ENCODE measurements at places on chromosomes 12 and 14. TPM values are rescaled to one million over a fixed set of nuclear protein-coding genes. Genes with fewer than 3 reads are reported as not detected.

GRCh38 chr12:58915634-58916033, 4.7 kb downstream of the LRIG3 start:
- peak overlapping the region; percentile 1 for H3K27ac ChIP-seq
- no peaks in the 10 kb centered on the region for H3K27me3 ChIP-seq
- no peak overlapping the region for H3K4me3 ChIP-seq
- H3K4me1 ChIP-seq: peaks cover 44% of the 10 kb centered on the region

DNA sequence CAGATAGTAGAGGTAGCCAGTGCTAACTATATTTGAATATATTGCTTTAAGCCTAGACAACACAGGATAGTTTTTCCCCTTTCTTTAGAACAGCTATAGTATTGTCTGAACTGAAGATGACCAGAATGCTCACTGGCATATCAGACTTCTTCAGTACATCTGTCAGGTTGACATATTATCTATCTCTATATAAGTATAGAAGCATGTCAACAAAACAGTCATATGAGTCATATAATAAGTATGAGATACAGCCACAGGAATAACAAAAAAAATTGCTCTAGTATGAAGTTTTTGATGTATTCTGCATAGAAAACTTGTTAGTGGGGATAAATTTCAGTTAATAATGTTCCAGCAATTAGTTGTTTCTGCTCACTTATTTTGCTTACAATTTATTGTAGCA, 767.7 kb downstream of the LRFN5 start:
- H3K27me3 ChIP-seq: no peaks in the 10 kb centered on the region
- no peaks in the 10 kb centered on the region for H3K4me1 ChIP-seq
- no peak overlapping the region for H3K27ac ChIP-seq

DNA sequence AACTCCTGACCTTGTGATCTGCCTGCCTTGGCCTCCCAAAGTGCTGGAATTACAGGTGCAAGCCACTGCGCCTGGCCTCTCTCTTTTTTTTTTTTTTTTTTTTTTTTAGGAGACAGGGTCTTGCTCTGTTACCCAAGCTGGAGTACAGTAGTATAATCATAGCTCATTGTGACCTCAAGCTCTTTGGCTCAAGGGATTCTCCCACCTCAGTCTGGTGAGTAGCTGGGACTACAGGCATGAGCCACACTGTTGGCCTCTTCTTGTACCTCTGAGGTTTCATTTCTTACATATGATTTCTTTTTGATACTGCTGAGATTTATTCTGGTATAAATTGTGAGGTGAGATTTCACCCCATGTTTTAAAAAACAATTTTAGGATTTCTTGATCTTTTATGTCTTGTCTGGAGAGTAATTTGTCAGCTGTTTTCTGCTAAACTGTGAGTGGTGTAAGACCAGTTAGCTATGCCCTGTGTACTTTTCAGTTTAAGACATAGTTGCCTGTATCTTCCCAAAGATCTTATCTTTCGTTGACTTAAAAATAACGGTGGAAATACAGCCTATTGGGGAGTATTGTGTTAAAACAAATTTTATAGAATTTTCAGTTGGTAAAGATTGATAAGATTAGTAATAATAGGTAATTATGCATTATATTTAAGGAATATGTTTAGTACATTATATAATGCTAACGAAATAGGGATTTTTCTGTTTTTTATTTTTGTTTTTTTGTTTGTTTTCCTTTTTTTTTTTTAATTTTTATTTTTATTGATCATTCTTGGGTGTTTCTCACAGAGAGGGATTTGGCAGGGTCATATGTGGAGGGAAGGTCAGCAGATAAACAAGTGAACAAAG, 31.7 kb downstream of the WDR20 start:
- no peak overlapping the region for H3K27ac ChIP-seq
- DNase-seq: no peak
- peaks cover 27% of the 10 kb centered on the region for H3K4me1 ChIP-seq
- no peak overlapping the region for H3K4me3 ChIP-seq
- no peaks in the 10 kb centered on the region for H3K27me3 ChIP-seq

Gene SLC7A7
- total RNA-seq: 16.6 TPM

DNA sequence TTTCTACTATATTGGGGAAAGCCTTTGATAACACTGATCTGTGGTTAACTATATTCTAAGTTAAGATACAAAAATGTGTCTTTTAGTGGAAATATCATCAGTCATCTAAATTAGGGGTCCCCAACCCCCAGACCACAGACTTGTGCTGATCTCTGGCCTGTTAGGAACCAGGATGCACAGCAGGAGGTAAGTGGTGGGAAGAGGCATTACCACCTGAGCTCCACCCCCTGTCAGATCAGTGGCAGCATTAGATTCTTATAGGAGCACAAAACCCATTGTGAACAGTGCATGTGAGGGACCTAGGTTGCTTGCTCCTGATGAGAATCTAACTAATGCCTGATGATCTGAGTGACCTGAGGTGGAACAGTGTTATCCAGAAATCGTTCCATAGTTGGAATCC, 28.3 kb upstream of the LIN7A start:
- H3K27ac ChIP-seq: no peak overlapping the region
- no peak overlapping the region for H3K4me3 ChIP-seq
- H3K27me3 ChIP-seq: no peaks in the 10 kb centered on the region
- H3K4me1 ChIP-seq: no peaks in the 10 kb centered on the region
- no peak for DNase-seq
- H3K36me3 ChIP-seq: no peaks in the 10 kb centered on the region

- H3K4me3 ChIP-seq: no peak overlapping the region
- no peaks in the 10 kb centered on the region for H3K27me3 ChIP-seq
- H3K27ac ChIP-seq: no peak overlapping the region
- DNase-seq: no peak
These were observed 20.3 kb downstream of the FBRSL1 start for GRCh38 chr12:132510111-132510724.

Gene ST8SIA1
- total RNA-seq: under 0.01 TPM

Gene GLT8D2
- total RNA-seq: 6.0 TPM

GRCh38 chr14:100662879-100663760, 63.6 kb upstream of the DLK1 start:
- no peak overlapping the region for H3K27ac ChIP-seq
- no peaks in the 10 kb centered on the region for H3K27me3 ChIP-seq
- H3K4me1 ChIP-seq: peaks cover 22% of the 10 kb centered on the region
- H3K4me3 ChIP-seq: no peak overlapping the region
- no peaks in the 10 kb centered on the region for H3K36me3 ChIP-seq
- DNase-seq: peak; percentile 69

Gene GPR68
- total RNA-seq: not detected

DNA sequence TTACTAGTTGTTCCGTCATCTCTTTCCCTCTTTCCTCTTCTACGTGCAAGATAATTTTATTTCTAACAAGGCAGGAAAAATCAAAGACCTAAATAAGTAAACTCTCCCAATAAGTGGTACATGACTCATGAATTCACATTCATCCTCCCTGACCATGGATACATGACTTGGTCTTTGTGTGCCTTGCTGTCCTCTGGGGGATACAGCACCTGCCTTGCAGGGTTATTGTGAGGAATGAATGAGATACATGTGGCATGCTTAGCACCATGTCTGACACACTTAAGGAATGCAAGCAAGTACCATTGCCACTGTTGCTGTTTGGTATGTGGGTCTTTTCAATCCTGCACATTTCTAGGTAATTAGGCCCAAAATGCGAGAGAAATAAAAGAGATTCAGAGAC, 208.4 kb downstream of the DPF3 start:
- H3K27me3 ChIP-seq: no peaks in the 10 kb centered on the region
- H3K36me3 ChIP-seq: no peaks in the 10 kb centered on the region
- H3K4me3 ChIP-seq: no peak overlapping the region
- no peak overlapping the region for H3K27ac ChIP-seq
- DNase-seq: no peak

DNA sequence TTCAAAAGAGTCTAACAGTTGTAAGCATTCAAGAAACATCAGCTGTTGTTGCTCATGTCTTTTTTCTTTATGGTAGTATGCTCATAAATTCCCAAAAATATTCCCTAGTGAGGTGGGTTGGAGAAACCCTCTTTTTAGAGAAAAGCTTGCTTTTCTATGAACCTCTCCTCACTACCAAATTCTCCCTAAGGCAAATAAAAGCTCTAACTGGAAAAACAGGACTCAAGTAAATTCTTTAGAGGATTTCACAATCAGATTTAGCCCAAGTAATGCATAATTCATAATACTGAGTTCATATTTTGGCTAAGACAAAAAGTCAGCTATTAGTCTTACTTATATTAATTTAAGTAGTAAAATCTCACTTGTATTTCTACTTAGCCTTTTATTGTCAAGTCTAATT, 59.1 kb downstream of the DIO2 start:
- no peak overlapping the region for H3K4me3 ChIP-seq
- no peak overlapping the region for H3K27ac ChIP-seq
- no peaks in the 10 kb centered on the region for H3K36me3 ChIP-seq
- no peak for DNase-seq

- H3K36me3 ChIP-seq: no peaks in the 10 kb centered on the region
- H3K4me1 ChIP-seq: peaks cover 32% of the 10 kb centered on the region
- no peak overlapping the region for H3K4me3 ChIP-seq
- no peaks in the 10 kb centered on the region for H3K27me3 ChIP-seq
- H3K27ac ChIP-seq: no peak overlapping the region
These were observed 70.2 kb downstream of the SLC25A47 start for GRCh38 chr14:100393362-100393761.

DNA sequence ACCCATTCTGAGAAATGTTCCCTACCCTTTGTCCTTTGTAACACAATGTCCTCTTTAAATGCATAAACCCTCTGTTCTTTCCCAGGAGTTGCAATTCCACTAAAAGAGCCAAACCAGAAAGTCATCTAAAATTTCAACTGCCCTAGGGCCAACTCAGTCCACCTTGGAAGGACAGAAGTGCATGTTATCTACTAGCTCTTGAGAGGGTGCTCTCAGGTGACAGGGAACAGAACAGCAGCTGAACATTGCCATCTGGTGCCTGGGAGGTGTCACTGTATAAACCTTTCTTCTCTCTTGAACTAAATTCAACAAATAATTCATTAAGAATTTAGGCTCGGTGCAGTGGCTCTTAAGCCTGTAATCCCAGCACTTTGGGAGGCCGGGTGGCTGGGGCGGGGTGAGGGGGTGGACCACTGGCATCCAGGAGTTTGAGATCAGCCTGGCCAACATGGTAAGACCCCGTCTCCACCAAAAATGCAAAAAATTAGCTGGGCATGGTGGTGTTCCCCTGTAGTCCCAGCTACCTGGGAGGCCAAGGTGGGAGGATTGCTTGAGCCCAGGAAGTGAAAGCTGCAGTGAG, 10.3 kb upstream of the FERMT2 start:
- peak; percentile 72 for DNase-seq
- H3K4me3 ChIP-seq: no peak overlapping the region
- H3K27ac ChIP-seq: no peak overlapping the region
- peaks cover 7% of the 10 kb centered on the region for H3K4me1 ChIP-seq
- H3K36me3 ChIP-seq: no peaks in the 10 kb centered on the region

DNA sequence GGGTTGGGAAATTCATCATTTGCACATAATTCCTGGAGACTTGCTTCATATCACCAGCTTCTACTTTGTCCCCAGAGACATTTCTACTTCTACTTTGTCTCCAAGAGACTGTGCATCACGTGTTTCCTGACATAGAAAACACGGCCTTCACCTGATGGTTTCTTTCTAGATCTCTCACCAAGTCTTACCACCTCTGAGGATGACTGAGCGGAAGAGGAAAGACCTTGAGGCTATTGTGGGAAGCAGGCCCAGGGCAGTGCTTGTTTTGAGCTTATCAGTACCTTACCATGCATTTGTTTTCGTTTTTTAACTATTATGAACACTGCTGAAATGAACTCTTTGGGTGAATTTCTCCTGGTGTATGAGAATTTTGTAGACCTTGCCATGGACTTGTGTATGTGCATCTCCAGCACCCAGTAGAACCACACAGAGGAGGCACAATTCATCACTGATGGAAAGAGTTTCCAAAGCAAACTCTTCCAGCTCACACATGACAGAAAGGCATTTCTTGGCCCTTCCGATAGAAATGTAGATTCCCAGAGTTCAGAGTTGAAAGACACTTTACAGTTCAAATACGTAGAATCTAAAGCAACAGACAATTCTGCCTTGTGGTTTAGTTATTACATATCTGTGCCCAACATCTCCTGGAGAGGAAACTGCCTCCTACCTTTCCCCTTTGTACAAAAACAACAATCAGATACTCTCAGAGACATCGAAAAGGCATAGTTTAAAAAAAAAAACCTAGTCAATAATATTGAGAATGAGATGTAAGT, 434.7 kb downstream of the FUT8 start:
- no peaks in the 10 kb centered on the region for H3K36me3 ChIP-seq
- DNase-seq: no peak
- no peak overlapping the region for H3K4me3 ChIP-seq
- peaks cover 16% of the 10 kb centered on the region for H3K4me1 ChIP-seq
- H3K27me3 ChIP-seq: no peaks in the 10 kb centered on the region

- DNase-seq: peak; percentile 92
- H3K36me3 ChIP-seq: no peaks in the 10 kb centered on the region
- H3K27me3 ChIP-seq: no peaks in the 10 kb centered on the region
- peak within 1 kb of the TSS; percentile 55 for H3K4me3 ChIP-seq
These were observed at the start of gene EGLN3 for GRCh38 chr14:33950320-33951182. EGLN3 (minus strand) TSS chr14:33951074; CDS start chr14:33950752, 322 bp downstream.

Gene HHIPL1
- total RNA-seq: under 0.01 TPM

- no peaks in the 10 kb centered on the region for H3K36me3 ChIP-seq
- no peaks in the 10 kb centered on the region for H3K27me3 ChIP-seq
- H3K4me3 ChIP-seq: no peak overlapping the region
- no peak for DNase-seq
- H3K27ac ChIP-seq: no peak overlapping the region
These were observed 13.3 kb downstream of the RNASE3 start for GRCh38 chr14:20904393-20905029.

GRCh38 chr14:41549282-41549681, 57.4 kb upstream of the LRFN5 start:
- DNase-seq: no peak
- H3K36me3 ChIP-seq: no peaks in the 10 kb centered on the region
- H3K27ac ChIP-seq: no peak overlapping the region
- no peaks in the 10 kb centered on the region for H3K27me3 ChIP-seq
- no peak overlapping the region for H3K4me3 ChIP-seq

GRCh38 chr14:34300882-34301734, 160.9 kb downstream of the SPTSSA start:
- no peaks in the 10 kb centered on the region for H3K27me3 ChIP-seq
- peak; percentile 15 for DNase-seq
- no peaks in the 10 kb centered on the region for H3K36me3 ChIP-seq
- no peak overlapping the region for H3K27ac ChIP-seq

DNA sequence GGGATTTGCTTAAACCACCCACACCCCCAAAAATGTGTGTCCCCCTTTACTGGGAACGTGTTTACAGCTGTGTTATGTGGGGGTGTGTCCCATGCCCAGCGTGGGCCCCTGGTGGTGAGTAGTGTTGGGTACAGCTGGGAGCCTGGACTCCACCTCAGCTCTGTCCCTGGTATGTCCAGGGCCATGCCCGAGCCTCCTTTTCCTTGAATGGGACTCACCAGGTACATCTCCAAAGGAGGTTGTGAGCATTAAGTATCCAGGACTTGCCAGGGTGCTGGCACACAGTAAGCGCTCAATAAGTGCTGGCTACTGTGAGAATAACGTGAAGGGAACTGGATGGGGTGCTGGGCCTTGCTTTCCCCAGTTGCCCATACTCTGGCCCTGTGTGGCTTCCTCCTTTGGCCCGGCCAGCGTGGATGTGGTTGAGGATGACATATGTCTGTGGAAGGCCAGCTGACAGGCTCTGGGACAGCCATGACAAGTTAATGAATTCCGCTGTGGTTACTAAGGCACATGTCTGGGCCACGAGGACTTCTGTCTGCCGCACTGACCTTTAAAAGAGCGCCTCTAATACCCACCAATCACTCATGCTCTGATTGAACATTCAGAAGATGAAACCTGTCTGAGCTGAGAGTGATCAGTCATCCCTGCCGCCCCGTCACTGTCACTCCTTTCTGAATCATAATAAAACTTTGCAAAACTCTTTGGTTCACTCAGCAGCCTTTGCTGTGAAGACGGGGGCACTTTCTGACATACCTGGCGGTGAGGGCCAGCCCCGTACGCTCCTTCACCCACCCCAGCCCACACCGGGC, 74.7 kb downstream of the DIO3 start:
- DNase-seq: no peak
- no peak overlapping the region for H3K4me3 ChIP-seq
- H3K27me3 ChIP-seq: no peaks in the 10 kb centered on the region
- H3K4me1 ChIP-seq: no peaks in the 10 kb centered on the region

Gene SLC25A47
- not detected for total RNA-seq
